ENCODE measurements at places on chromosomes 12 and 14. TPM values are rescaled to one million over a fixed set of nuclear protein-coding genes. Genes with fewer than 3 reads are reported as not detected.

DNA sequence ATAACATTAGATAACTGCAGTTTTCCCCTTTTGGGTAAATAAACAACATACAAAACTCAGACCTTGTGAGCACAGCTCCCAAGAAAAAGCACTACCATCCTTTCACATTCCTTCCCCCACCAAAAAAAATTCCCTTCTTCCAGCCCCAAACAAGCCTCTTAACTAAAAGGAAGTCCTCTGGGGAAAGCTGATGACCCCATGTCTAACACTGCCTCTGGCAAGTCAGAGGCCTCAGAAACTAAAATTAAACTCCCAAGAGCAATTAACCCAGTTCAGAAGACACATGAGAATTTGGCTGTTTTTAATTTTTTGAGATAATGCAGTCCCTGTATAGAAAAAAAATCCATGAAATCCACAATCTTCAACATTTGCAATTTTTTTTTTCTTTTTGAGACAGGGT is 127.7 kb downstream of the SPTSSA start:
- DNase-seq, result no peak

The ADSS1 gene
- 6.2 TPM for total RNA-seq

GRCh38 chr12:131011165-131012079 is 57.7 kb downstream of the ADGRD1 start:
- DNase-seq, result no peak

GRCh38 chr14:29603696-29604095 is 324.0 kb downstream of the PRKD1 start:
- no peak for DNase-seq

The SPX gene
- 0.66 TPM for total RNA-seq

The GYS2 gene
- total RNA-seq, result not detected

The RNASE1 gene
- total RNA-seq, result 270 TPM

DNA sequence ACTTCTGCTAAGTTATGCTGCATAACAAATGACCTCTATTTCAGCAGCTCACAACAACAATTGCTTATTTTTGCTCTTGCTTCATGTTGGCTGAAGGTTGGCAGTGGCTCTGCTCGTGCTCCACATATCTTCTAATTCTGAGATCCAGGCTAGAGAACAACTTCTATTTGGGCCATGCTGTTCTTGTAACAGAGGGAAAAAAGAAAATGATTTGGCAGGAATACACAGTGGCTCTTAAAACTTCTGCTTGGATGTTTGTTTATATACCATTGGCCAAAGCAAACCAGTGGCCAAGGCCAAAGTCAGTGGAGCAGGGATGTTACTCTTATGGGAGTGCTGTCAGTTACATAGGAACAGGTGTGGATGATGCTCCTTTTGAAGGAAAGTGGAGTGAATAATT is 32.1 kb downstream of the GPHN start:
- no peak for DNase-seq

- DNase-seq, result peak; percentile 97
Observed at GRCh38 chr14:52313903-52314594, at the start of gene PTGER2. Gene PTGER2 (plus strand): TSS chr14:52314312. CDS start chr14:52314549, 237 bp downstream.

DNA sequence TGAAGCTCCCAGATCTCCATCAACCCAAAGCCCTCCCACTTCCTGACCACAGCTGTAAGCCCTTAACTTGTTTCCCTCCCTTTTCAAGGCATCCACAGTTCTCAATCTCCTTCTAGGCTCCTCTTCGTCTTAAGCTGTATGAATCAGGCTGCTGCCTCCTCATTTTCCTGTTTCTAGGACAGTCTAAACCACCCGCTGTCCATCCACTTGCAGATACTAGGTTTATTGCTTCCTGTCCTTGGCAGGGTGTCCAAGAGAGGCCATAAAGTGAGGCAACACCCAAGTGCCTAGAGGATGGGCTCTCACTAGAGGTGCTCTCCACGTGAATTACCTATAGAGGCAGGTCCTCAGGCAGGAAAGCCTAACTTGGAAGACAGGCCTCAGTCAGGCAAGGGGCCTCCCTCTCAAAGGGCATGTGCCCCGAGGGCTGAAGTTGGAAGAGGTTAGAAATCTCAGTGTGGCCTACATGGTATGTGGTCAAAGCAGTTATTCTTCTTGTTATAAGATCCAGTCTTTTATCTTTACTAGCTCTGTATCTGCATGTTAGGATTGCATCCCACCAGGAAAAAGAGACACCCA is 8.8 kb upstream of the TMEM106C start:
- DNase-seq, result no peak

DNA sequence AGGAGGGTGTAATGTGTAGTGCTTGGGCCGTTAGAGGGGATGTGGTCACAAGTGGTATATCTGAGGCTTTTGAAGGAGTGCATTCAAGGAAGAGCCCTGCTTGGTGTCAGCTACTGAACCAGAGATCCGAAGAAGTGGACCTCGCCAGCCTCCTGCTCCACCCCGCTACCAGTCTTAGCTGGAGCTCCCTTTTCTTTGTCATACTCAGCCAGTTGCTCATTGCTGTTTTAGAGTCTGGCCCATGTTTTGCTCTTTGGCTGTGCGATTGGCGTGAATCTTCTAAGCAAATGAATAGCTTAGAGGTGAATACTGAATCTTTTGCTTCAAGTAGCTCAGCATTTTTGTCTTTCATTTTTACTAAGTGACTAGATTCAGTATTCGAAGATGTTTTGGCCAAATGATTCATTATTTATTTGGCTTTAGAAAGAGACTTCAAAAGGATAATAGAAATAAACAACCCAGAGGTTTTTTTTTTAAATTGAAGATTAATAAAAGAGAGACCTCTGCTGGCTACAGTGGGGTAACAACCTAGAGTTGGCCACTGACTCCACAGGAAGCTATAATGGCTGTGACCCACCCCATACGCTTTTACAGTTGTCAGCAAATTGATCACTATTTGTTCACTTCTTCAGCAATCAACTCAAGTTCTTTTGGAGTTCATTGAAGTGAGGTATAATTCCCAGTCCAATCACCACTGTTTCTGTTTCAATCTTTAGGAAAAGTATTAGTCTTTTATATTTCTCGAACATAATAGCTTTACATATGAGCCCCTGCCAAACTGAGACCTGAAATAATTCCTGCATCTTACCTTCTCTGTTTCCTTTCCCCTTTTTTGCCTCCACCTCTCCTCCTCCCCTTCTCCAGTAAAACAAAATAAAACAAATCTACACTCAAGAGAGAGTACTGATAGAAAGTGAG is 19.9 kb downstream of the CDKN1B start:
- DNase-seq, result no peak

GRCh38 chr14:77870646-77871045 is 70.7 kb downstream of the ADCK1 start:
- DNase-seq, result no peak

The AMDHD1 gene
- total RNA-seq, result 0.52 TPM

- DNase-seq, result no peak
Observed at GRCh38 chr14:54275997-54276725, 120.6 kb upstream of the CDKN3 start.

GRCh38 chr12:29486972-29487371 is 10.5 kb downstream of the OVCH1 start:
- DNase-seq, result no peak

The SIX6 gene
- total RNA-seq, result not detected

- DNase-seq, result no peak
Observed at GRCh38 chr12:82874945-82875344, 188.2 kb downstream of the TMTC2 start.

- DNase-seq, result no peak
Observed at GRCh38 chr12:14954269-14954668, 7.1 kb downstream of the ARHGDIB start.

The LTBP2 gene
- total RNA-seq, result 62.0 TPM

The LPAR5 gene
- total RNA-seq, result 1.7 TPM

- DNase-seq, result no peak
Observed at GRCh38 chr14:52055167-52055566, 13.7 kb downstream of the NID2 start.

The ACOT4 gene
- 0.57 TPM for total RNA-seq

The PPM1H gene
- 3.0 TPM for total RNA-seq
